HCEC 1CT (cell line): ENCODE measurements at places on chromosomes 11 and 22.

- DNase-seq = no peak
Observed at GRCh38 chr11:83613767-83614121, 327.6 kb upstream of the CCDC90B start.

DNA sequence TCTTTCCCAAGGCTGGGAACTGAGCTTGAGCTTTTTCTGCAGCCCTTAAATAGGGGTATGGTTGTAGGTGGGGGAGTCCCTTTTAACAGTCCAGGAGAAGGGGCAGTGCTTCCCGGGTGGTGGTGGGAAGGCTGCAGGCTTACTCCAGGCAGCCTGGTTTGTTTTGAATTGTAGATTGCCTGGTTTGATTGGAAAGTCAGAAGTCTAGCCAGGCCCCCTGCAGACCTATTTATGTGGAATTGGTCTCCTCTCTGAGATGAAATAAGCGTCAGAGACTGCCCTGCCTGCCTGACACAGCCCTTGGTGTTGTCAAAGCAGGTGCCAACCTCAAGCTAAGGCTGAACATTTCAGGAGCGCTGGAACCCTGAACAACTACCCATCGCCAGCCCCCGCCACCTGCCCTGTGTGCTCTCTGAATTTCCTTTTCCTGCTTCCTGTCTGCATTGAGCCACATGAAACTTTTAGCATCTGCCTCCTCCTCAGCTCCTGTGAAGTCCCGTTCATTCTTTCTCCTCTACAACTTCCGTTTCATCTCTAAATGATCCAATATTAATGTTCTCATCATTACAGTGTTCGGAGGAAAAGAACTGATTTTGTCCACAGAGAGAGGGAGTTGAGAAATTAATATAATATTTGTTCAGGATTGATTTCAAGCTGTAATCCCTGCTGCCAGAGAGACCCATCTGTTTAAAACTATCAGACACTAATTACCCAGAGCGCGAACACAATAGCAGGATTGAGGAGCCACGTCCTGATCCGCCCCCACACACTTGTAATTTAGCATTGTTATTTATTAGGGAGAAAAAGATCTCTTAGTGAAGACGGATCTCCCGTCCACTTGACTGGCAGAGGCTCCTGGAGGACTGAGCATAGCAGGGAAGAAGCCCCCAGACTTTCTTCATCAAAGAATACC lies 136.5 kb downstream of the TRIM29 start:
- DNase-seq = no peak

GRCh38 chr11:384511-384910 lies 9.5 kb upstream of the PKP3 start:
- DNase-seq = no peak

GRCh38 chr11:294780-295179 lies 4.5 kb downstream of the IFITM5 start:
- DNase-seq = no peak

GRCh38 chr22:20457506-20458240 lies 20.0 kb upstream of the SCARF2 start:
- DNase-seq = no peak

- DNase-seq = peak; percentile 97
Observed at GRCh38 chr11:46290598-46291309, 13.3 kb downstream of the CREB3L1 start.

DNA sequence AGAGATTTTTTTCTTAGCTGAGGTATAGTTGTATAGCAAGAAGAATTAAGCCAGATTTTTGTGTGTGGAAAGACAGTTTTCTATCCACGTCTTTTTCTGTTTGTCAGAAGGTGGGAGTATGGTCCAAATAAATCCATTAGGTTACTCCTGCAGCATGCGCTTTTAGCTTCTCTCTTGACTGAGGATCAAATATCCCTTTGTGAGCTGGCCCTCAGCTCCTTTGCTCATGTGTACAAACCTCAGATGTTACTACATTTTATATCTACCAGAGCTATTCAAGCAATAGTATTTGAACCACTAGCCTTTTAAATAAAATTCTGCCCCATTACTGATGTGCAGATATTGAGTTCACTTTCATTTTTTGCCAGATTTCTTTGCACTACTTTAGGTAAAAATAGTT lies 8.8 kb upstream of the SIDT2 start:
- DNase-seq = no peak

DNA sequence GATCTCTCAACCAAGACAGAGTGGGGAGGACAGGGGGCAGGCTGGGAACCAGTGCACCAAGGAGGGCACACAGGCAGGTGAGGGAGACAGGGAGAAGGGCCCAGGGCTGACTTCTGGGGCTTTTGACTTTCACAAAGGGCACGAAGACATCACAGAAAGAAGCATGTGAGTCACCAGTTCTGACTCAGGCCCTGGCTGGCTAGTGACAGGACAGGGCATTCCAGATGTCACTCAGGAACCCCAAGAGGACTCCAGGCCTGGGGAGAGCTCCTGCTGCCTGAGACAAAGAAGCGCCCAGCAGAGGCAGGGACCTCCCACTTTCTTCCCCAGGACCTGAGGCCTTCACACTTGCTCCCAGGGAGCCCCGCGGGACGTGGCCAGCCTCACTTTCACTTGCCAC lies 497.2 kb downstream of the BUD13 start:
- DNase-seq = no peak

- DNase-seq = no peak
Observed at GRCh38 chr22:23242473-23243001, 62.2 kb downstream of the BCR start.

DNA sequence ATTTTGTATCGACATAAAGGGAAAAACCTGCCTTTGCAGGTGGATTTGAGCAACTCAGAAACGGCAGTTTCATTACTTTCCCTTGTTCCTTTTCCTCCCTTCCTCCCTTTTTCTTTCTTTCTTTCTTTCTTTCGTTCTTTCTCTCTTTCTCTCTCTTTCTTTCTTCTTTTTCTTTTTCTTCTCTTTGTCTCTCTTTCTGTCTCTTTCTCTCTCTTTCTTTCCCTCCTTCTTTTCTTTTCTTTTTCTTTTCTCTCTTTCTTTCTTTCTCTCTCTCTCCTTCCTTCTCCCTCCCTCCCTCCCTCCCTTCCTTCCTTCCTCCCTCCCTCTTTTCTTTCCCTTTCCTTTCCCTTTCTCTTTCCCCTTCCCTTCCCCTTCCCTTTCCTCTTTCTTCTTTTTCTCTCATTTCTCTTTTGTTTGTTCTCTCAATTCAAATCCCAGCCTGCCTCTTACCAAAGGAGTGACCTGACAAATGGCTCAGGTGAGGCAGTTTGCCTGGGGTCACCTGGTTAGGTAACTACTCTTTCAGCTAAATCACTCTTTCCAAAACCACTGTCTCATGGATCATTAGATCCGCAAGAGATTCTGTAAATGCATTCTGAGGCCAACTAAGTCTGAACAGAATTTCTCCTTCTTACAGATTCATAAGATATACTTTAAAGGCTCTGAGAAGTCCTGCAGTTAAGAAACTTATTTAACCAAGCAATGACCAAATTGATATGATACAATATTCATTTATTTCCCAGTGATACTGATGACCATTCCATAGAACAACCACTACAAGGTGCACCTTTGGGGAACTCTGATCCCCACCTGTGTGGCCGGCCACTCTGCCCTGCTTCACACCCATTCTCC lies 75.3 kb downstream of the MYO18B start:
- no peak for DNase-seq

- DNase-seq = no peak
Observed at GRCh38 chr11:107014871-107015270, 3.4 kb downstream of the GUCY1A2 start.

DNA sequence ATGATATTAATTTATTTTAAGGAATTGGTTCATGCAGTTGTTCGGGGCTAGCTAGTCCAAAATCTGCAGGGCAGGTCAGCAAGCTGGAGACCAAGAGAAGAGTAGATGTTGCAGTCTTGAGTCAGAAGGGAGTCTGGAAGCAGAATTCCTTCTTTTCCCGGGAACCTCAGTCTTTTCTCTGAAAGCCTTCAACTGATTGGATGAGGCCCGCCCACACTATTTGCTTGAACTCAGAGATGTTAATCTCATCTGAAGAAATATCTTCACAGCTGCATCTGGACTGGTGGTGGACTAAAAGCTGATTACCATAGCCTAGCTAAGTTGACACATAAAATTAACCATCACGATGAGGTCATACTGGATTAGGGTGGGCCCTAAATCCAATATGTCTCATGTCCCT lies 122.2 kb downstream of the COMMD9 start:
- no peak for DNase-seq

GRCh38 chr11:12239396-12239795 lies 129.0 kb downstream of the MICAL2 start:
- no peak for DNase-seq
